ENCODE measurements at places on chromosomes 12 and 14.

DNA sequence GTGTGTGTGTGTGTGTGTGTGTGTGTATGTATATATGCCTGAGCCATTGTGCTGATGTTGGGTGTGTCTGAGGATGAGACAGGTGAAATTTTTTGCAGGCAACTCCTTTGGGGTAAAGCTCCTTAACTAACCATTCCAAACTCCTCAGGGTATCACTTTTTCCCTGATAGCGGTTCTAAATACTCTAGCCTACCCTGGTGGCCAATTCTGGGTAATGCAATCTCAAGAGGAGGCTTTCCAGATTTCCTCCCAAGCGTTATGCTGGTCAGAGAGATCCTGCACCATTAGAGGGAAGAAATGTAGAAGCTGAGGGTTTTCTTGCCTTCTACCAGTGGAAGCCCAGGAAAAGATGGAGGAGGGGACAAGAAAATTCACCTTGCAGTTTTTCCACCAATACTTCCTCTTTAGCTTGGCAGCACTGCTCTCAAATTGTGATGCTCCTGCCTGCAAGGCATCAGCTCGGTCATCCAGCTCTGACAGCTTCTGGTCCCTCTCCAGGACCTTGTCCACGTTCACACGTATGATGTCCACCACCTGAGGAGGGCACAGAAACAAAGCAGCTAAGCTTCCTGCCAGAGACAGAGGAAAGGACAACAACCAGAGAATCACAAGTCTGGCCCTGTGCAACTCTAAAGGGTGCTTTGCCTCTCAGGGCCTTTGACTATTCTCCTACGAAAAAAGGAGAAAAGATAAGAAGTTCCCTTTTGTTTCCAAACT lies 4.9 kb downstream of the VAMP1 start:
- peak; percentile 48 for DNase-seq

- no peak for DNase-seq
Observed at GRCh38 chr12:87689196-87689595, 340.0 kb downstream of the C12orf50 start.

DNA sequence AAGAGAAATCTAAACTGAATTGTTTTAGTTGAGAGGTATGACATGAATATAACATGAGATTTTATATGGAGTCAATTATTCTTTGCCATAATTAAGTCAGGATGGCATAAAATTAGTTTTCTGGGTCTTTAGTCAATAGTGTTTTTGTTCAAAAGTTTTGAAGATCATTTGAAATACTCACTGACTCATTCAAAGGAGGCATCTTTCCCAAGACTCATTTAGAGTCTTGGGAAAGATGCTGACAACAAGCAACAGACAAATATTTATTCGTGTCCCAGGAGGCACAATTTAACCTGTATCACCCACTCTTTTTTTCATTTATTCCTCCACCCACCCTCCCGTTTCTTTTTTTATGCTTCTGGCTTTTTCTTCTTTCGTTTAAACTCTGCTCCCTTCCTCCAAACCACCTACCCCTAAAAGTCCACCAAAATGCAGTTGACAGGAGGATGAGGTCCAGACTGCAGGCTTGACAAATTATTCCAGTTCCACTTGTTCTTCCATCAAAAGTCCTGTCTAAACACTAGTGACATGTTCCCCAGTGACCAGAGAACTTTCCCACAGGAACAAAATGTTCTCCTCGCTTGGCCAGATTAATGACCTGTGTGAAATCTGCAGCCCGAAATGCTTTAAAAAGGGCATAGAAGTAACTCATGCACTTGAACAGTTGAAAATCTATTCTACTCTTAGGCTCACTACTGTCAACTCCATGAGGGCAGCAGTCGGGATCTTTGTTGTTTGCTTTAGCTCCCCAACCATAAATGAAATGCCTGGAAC lies 43.3 kb upstream of the CSRP2 start:
- no peak for DNase-seq

GRCh38 chr14:64915797-64916196 lies 1.5 kb downstream of the CHURC1 start:
- DNase-seq: no peak

GRCh38 chr12:16220120-16220519 lies 57.4 kb downstream of the SLC15A5 start:
- DNase-seq: no peak

GRCh38 chr12:83476695-83477690 lies 790.3 kb downstream of the TMTC2 start:
- DNase-seq: no peak

- no peak for DNase-seq
Observed at GRCh38 chr14:81165188-81165587, 55.6 kb downstream of the GTF2A1 start.

DNA sequence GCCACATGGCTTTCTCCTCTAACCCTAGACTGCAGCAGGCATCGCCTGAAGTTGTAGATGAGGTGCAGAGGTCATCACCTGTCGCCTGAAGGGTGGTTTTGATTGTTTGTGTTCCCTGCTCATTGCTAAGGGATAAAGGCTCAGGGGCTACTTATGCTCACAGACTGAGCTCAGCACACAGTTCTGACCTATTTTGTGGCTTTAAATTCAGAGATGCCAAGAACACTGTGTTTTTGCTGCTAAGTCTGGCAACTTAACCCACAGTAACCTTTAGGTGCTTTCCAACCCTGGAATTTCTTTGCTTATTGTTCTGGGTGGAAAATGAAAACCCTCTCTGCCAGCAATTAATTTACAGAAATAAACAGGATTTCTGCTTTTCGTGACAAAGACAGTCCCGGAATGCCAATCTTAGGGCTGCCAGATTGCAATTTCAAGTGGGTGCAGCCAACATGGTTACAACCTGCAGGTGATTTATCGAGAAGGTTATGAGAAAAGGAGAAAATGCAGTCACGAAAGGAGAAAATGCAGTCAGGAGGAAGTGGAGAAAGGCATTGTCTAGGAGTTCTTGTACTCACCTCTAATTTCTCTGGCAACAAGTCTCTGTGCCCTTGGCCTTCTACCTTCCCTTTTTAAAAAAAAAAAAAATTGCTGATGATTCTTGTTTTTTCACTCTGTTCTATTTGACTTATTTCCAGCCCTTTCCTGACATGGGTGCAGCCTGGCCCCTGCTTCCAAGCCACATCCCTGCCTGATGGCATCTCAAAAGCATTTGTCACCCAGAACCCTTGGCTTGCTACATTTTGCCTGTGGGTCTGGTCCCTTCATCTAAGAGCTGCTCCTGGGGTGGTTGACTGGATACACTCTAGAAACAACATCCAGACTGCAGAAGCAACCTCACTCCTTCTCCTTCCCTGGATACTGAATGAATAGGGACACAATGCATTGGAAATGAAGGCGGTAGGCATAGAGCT lies 23.3 kb downstream of the NPC2 start:
- DNase-seq: no peak

DNA sequence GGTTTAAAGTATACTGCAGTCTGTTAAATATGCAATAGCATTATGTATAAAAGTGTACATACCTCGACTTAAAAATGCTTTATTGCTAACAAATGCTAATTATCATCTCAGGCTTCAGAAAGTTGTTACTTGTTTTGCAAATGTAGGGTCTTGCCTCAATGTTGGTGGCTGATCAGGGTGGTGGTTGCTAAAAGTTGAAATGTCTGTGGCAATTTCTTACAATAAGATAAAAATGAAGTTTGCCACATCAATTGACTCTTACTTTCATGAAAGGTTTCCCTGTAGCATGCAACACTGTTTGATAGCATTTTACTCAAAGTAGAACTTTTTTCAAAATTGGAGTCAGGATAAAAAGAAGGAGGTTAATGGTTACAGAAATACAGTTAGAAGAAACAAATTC lies 407.7 kb upstream of the OR4E1 start:
- DNase-seq: no peak

All from NCI-H524 (cell line).